ENCODE measurements at places on chromosomes 7 and 10. TPM values are rescaled to one million over a fixed set of nuclear protein-coding genes. Genes with fewer than 3 reads are reported as not detected.

CLDN15 gene
- 4.1 TPM for total RNA-seq

AQP1 gene
- total RNA-seq: 0.59 TPM

PHKG1 gene
- total RNA-seq: 1.8 TPM

PRKG1 gene
- total RNA-seq: 19.5 TPM

FMC1 gene
- total RNA-seq: 15.3 TPM

CYP3A7 gene
- not detected for total RNA-seq

ZCCHC24 gene
- total RNA-seq: 69.5 TPM

SLC16A12 gene
- total RNA-seq: under 0.01 TPM

KLF14 gene
- total RNA-seq: not detected

- no peak for DNase-seq
These were observed 121.8 kb downstream of the UBE2H start for GRCh38 chr7:129830949-129831348.

- peak; percentile 90 for DNase-seq
These were observed at the start of gene CRTAC1 for GRCh38 chr10:98030093-98030821. TSS of gene CRTAC1 (minus strand) at chr10:98030621. CDS start at chr10:98030472, 149 bp downstream.

GRCh38 chr7:137795211-137795610 lies 51.6 kb downstream of the DGKI start:
- no peak for DNase-seq

GRCh38 chr7:29217113-29217512 lies 22.5 kb downstream of the CHN2 start:
- no peak for DNase-seq

DNA sequence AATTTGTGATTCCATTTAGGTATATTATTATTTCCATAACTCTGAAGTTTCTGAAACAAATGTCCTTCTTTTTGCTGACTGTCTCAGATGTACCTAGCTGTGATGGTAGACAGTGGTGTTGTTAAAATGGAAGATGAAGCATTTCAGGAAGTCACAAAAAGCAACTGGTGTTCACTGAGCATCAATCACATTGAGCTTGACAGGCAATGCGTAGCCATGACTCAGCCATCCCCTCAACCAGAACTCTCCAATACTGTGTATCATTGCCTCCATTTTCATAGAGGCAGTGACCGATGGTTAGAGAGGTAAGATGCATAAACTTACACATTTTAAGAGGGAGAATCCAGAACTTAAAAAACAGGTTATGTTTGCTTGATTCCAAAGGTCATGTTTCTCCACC lies 434.0 kb downstream of the INHBA start:
- DNase-seq: no peak

DNA sequence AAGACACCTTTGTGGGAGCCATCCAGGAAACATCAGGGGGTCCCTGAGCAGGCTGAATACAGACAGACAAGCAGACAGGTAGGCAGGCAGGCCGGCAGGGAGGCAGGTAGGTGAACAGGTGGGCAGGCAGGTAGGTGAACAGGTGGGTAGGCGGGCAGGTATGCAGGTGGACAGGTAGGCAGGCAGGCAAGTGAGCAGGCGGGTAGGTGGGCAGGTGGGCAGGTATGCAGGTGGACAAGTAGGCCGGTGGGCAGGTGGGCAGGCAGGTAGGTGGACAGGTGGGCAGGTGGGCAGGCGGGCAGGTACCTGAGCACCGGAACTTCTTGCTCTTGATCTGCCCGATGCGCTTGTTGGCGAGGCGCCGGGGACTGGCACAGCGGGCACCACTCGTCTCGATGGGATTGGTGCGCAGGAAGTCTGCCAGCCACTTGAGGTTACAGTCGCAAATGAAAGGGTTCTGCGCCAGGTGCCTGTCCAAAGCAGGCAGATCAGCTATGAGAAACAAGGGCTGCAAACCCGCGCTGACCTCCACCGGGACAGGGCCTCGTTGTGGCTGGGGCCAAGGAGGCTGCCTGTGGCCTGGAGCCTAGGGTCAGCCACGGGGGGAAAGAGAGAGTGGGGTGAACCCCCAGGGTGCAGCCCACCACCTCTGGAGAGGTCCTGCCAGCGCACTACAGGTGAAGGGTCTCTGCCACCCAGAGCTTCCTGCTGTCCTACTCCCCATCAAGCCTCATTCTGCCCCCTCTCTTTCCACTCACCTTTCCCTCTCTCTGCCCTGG lies 136.9 kb downstream of the SLIT1 start:
- DNase-seq: peak; percentile 47

DNA sequence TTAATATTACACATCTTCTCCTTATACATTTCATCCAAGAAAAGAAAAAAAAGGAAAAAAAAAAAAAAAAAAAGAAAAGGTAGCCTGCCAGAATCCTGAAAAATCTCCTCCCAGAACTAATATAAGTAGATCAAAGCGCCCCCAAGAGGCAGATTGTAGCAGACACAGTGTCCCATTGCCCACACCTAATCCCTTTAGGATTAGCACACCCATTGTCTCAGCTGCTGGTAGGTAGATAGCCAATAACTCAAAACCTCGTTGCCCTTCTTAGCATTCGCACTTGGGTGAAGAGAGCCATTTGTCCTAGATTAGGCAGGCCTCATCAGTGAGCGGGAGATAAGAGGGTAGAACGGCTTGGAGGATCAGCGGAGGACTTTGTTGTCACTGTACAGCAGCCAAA lies 100.2 kb upstream of the SORCS1 start:
- DNase-seq: no peak

- no peak for DNase-seq
These were observed 397.5 kb upstream of the PRKCQ start for GRCh38 chr10:6977398-6978186.

DNA sequence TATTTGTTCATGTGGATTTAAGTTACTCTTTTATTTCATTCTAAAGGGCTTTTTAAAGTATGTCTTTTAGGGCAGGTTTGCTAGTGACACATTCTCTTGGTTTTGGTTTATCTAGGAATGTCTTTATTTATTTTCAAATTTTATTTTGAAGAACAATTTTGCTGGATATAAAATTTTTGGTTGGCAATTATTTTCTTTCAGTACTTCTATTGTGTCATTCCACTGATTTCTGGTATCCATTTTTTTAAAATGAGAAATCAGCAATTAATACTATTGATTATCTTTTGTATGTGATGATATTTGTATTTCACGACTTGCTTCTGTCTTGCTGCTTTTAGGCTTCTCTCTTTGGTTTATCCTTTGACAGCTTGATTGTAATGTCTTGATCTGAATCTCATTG lies 756.3 kb downstream of the INHBA start:
- no peak for DNase-seq

DNA sequence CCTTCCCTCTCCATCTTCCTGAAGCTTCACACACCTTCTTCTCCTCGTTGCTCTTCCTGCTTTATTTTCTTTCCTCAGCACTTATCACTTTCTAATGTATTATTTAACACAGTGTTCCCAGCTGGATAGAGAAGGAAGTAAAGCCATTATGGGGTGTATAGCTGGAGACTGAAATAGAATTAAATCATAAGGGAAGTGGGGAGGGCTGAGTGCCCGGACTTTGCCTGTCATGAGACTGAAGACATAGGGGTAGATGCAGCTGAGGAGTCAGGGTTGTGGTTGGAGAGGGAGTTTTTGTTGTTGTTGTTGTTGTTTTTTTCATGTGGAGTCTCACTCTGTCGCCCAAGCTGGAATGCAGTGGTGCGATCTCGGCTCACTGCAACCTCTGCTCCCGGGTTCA lies 65.3 kb downstream of the GALNT11 start:
- no peak for DNase-seq

DNA sequence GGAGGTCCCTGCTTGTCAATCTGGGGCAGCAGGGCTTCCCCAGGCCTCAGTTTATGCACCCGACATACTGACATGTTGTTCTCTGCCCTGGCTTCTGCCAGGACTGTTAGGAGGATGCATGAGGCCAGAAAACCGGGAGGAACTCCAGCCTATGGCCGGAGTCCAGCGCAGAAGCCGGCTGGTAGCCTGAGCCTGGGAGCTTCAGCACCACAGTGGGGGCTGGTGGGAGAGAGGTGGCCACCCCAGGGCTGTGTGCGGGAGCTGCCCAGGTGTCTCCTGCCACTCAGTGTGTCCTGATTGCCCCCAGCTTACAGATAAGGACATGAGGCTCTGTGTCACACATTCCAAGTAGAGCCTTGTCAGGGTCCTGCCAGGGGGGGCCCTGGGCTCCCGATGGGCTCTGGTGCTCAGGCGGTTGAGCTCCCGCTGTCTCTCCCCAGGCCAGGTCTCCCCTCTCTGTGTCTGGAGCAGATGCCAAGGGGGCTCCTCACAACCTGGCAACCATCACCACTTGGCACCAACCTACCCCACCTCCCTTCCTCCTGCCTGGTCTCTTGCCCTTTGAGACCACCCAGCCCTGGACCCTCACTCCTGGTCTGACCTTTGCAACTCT lies 32.3 kb downstream of the PPIF start:
- DNase-seq: peak; percentile 81

- no peak for DNase-seq
These were observed 59.1 kb downstream of the FRMD4A start for GRCh38 chr10:14271621-14272020.

GRCh38 chr10:47037654-47038425 lies 126.6 kb downstream of the PTPN20 start:
- DNase-seq: no peak

DNA sequence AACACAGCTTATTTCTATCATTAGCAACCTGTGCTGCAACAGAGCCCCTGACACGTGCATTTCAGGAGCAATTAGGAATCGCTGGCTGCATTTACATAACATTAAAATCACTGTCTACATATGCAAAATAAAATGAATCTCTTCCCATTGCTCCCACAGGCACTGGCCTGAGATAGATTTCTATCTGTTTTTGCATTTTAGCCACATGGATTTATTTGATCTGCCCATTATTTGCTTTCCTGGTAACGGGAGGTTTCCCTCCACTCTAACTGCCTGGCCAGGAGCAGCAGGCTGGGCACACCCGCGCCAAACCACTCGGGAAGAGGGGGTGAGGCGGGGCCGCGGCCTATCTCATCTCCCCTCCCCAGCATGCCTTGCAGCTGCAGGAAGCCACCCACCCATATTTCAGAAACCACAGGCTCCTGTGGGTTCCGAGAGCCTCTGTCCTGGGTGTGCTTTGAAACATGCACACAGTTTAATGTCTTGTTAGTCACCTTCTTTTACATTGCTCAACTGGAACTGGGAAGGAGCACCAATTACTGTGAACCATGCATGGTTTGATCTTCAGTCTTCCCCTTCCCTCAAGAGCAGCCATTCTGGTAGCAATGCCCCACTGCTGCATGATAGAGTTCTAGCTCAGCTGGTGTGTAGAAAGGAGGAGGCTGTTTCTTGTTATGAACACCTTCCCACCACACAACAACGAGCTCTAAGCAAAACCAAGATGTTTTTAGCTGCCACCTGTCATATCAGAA lies 37.7 kb upstream of the IKZF1 start:
- DNase-seq: peak; percentile 32

- DNase-seq: no peak
These were observed 126.3 kb upstream of the CXCL12 start for GRCh38 chr10:44511166-44511565.

- DNase-seq: no peak
These were observed 51.3 kb downstream of the POLL start for GRCh38 chr10:101536800-101537199.

- DNase-seq: no peak
These were observed 68.4 kb downstream of the ELFN1 start for GRCh38 chr7:1738511-1738910.

GRCh38 chr7:105245398-105246114 lies 143.2 kb downstream of the SRPK2 start:
- no peak for DNase-seq
